ENCODE measurements at places on chromosomes 16 and 17.

- no peak for DNase-seq
Observed at GRCh38 chr17:390025-390424, 37.4 kb upstream of the RPH3AL start.

GRCh38 chr17:36741019-36741902 lies 139.9 kb downstream of the MRM1 start:
- DNase-seq: no peak

GRCh38 chr17:27082023-27082774 lies 211.7 kb upstream of the WSB1 start:
- no peak for DNase-seq

DNA sequence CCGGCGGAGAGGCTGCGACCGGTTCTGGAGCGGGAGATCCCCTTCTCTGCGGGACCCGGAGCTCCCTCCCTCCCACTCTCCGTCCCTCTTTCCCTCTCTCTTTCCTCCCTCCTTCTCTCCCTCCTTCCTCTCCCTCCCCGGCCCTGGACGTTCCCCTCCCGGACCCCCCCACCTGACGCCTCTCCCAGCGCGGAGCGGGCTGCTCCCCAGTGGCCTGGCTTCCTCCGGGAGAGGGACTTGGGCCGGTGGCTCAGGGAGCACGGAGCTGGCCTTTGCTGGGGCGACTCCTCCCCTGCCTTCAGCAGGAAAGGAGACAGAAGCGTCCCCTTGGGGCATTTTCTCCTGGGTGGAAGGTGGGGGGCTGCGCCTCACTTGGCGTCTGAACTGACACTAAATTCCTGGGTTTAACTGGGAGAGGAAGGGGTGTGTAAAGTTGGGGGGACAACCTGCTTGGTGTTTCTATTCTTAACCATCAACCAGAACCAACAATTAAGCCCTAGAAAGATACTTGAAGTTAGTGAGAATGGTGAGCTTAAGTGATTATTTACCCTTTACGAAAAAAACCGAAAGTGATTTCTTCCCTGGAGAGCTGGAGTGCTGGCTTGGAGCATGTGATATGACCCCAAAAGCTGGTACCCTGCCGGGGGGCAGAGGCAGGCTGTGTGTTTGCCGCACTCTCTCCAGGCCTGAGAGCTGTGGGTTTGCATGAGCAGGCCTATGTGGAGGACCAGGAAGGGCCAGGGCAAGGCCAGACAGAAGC lies 775 bp downstream of the SPIRE2 start:
- DNase-seq: no peak

GRCh38 chr17:67644061-67644460 lies 73.7 kb upstream of the NOL11 start:
- DNase-seq: no peak

DNA sequence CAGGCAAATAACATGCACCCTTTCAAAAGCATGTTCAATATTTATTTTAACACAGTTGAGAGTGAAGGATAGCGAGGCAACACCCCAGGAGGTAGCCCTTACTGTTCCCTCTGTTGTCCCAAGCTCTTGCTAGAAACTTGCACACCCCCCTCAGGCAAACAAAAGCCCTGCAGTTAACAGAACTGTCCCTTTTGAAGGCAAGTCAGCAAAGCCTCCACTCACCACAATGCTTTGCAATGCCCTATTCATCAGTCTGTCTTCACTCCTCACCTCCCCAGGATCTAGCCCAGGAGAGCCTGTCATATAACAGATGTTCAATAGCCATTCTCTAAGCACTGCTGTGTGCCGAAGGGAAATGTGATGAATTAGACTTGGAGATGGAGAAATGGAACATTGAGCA lies 3.5 kb upstream of the CNEP1R1 start:
- DNase-seq: no peak

DNA sequence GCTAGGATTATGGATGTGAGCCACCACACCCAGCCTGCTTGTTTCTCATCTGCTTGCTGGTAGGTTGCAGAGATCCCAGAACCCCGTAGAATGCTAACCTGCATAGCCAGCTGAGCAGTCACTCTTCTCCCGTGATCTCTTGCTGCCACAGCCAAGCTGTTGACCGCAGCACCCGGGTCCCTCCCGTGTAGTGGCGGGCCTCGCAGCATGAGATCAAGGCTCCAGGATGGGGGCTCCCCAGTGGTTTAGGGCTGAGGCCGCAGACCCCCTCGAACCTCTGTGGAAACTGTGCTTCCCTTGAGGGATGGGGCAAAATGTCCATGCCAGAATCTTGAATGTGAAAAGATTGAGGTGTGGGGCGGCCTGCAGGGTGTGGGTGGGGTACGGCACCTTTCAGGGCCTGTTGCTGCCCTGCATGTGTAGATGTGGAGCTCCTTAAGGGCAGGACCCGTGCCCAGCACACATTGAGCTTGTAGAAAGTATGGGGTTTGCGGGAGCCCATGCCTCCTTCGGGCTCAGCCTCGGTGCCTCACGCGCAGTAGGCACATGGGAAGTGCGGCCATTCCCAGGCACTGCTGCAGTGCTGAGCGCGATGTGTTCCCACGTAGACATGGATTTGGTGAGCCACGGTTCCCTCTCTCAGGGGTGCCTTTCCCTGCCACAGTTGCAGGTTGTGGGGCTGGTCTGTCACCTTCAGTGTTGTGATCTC lies 99.9 kb downstream of the BANP start:
- no peak for DNase-seq

DNA sequence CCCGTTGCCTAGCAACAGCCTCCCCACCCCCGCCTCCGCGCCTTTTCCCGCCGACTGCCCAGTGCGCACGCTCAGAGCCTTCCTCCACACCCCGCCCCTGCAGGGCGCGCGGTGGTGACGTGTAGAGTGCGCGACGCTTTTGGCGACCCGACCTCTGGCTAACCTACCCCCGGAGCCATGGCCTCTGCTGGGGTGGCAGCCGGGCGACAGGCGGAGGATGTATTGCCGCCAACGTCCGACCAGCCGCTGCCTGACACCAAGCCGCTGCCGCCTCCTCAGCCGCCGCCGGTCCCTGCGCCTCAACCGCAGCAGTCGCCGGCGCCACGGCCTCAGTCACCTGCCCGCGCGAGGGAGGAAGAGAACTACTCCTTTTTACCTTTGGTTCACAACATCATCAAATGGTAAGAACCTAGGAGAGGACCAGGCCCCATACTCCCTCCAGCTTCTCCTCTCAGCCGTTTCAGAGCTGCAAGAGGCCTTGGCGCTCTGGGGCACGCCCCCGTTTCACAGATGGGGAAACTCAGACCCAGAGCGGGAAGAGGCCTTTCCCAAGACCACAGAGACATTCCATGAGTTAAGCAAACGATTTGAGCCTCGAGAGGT lies at the start of gene MED9:
TSS of gene MED9 (plus strand) at position 136 of the 603 bp plus-strand sequence. CDS start at position 178, 42 bp downstream.
- peak; percentile 75 for DNase-seq

GRCh38 chr17:13601322-13601775 lies 380 bp downstream of the HS3ST3A1 start:
- no peak for DNase-seq

GRCh38 chr16:1124795-1125194 lies 28.1 kb upstream of the CACNA1H start:
- no peak for DNase-seq

DNA sequence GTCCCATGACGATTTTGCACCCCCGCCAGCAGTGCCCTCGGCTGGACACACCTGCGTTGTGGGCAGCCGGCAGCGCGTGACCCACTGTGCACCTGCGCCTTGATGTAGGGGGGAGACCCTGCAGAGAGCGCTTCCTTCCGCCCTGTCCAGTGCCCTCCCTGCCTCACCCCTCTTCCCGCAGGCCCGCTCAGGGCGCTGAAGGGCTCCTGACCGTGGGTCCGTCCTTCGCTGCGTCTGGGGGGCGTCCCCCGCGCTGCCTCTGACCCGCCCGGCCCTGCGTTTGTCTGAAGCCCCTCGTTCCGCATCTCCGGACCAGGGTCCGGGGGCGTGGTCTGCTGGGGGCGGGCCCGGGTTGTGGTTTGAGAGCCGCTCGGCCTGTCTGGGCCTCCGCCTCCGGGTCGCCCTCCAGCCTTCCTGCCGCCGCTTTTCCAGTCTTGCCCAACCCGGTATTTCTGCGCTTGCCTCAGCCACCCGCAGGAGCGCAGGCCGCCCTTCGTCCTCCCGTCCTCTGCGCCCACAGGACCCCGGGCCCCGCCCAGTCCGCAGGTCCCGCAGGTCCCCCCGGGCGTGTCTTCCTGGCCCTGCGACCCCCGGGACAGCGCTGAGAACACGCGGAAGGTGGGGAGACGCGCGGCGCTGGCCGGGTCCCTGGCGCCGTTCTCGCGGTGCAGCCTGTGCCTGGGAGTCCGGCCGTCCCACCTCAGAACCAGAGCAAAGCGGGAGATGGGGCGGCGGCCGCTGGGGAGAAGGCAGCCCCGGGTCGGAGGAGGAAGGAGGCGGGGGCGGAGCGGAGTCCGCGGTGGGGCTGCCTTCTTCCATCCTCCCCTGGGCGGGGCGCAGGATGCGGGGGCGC lies 4.0 kb upstream of the IL17C start:
- no peak for DNase-seq

DNA sequence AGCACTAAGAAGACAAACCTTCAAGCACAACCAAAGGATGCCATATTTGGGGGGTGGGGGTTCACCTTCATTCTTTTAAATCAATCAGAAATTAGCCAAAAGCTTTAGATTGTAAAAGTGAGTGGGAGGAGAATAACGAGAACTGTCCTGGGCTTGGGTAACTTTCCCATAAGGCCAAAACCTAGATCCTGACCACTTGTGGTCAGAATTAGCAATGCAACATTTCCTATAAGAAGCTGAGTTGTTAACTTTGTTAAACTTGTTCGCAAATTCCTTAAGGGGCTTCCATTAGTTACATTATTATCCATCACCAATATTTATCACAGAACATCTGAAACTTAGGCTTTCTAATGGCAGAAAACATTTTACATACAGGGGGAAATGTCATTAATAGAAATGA lies 25.1 kb downstream of the STAT5B start:
- DNase-seq: no peak

- no peak for DNase-seq
Observed at GRCh38 chr17:628089-628941, 86.3 kb downstream of the VPS53 start.

DNA sequence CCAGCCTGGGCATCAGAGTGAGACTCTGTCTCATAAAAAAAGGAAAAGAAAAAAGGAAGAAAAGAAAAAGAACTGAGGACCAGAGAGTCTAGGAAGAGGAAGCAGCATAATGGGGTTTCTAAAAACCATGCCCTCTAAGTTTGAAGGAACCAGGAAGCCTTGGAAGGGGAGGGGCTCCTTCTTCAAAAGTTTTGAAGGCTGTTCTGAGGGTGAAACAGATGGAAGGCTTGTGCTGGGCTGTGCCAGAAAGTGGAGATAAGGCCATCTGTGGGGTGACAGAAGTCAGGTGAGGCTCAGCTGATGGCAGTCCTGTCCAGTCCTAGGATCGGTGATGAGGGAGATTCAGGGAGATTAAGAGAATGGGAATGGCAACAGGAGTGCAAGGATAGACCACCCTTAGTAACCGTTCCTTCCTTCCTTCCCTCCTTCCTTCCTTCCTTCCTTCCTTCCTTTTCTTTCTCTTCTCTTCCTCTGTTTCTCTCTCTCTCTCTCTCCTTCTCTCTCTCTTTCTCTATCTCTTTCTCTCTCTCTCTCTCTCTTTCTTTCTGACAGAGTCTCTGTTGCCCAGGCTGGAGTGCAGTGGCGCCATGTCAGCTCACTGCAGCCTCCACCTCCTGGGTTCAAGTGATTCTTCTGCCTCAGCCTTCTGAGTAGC lies 182.6 kb downstream of the NTN1 start:
- DNase-seq: no peak

GRCh38 chr16:73113336-73113735 lies 65.4 kb upstream of the ZFHX3 start:
- DNase-seq: no peak

DNA sequence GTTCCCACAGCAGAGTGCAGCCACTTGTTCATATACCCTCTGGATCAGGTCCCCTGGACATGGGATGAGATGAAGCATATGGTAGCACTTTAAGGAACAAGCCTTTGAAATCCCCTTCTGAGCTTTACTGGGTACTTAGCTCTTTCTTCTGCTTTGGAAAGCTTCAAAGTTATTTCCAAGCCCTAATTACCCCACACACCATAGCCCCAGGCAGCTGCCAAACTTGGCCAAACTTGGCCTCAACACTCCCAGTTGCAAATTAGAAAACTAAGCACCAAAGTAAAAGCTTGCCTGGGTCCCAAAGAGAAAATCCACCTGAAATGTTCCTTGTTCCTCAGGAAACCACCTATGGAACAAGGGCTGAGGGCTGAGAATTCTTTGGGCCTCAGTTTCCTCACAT lies 15.7 kb upstream of the MT4 start:
- no peak for DNase-seq

DNA sequence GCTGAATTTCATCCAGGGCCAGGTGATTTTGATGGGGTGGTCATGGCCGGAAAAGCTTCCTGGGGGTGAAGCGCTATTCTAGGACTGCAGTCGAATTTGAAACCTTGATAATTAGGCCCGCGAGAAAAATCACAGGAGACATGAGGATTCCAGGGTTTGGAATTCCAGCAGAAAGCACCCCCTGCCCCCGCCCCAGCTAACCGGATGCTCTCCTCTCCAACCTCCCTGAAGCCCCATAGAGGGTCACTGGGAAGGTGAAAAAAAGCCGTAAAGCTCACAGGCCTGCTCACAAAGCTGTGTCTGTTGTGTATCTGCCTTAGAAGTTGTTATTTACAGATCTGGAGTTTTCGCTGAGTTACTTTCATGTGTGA lies 1.2 kb upstream of the GINS2 start:
- DNase-seq: no peak

DNA sequence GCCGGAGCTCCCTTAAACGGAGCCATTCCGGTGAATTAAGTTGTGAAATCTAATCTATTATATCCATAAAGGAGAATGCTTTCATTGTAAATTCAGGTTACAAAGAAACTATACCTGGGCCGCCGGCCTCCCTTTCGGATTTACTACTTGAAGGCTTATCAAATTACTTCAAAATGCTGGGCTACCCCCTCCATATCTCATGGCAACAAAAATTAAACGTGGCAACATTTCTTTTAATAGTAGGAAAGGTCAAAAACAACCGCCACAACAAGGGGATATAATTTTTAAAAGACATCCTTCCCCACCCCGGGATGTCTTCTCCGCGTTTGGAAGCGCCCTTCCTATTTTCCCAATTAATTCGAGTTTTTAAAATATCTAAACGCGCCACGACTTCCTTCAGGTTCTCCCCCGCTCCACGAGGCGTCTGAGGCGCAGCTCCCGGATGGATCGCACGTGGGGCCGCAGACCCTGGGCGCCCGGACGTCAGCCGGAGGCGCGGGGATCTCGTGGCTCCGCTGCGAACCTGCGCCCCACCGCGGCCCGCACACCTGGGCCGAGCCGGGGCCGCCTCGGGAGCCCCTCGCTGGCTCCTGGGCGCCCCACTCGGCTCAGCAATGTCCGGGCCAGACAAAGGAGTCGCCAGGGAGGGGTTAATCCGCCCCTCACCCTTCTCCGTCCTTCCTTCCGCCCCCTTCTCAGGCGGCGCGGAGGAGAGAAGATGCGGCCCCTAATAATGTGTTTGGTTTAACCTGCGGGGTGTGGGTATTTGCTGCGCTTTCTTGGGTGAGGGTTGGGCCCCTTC lies 47.4 kb upstream of the SLC38A10 start:
- no peak for DNase-seq

Measured in cortex of kidney (tissue), 1 donor.